ENCODE measurements at places on chromosomes 5 and 9.

DNA sequence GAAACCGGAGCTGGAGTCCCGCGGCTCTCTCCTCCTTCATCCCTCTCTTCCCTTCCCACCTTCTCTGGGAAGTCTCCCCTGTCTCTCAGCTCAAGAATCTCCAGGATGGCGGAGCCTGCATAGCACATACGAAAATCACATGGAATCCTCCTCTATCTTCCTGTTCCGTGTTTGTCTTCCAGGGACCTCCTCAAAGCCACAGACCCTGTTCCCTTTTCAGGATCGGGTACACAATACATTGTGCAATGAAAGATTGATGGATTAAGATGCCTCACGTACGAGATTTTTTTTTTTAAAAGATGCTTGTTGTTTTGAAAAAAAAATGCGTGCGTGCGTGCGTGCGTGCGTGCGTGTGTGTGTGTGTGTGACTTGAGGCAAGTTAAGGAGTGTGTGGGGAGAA lies 46.6 kb upstream of the OLFM1 start:
- no peak for DNase-seq

GRCh38 chr9:89862316-89862715 lies 257.5 kb downstream of the GADD45G start:
- no peak for DNase-seq

- no peak for DNase-seq
Observed at GRCh38 chr5:72256536-72256935, 63.5 kb downstream of the MRPS27 start.

DNA sequence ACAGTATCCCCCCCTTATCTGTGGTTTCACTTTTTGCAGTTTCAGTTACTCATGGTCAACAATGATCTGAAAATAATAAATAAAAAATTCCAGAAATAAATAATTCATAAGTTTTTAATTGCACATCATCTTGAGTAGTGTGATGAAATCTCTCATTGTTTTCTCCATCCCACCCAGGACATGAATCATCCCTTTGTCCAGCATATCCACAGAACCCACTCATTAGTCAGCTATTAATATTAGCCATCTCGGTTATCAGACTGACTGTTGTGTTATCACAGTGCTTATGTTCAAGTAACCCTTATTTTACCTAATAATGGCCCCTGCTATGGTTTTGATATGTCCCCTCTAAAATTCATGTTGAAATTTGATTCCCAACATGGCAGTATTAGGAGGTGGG lies 40.7 kb downstream of the FAM114A2 start:
- DNase-seq, result no peak

DNA sequence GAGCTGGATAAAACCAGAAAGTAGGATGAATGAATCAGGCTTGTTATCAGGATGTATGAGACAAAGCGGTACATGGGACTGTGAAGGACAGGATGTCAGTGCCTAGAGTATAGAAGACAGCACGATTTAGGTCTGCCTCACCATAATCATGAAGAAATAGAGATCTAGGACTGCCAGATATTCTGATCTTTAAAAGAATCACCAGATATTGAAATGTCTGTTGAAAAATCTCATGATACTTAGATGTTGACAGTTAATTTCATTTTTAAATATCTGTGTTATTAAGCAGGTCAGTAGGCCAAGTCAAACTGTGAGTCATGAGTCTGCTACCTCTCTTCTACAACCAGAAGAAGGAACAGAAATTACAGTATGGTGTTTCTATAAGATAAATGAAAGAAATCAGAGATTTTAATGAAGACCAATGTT lies 65.0 kb downstream of the ST8SIA4 start:
- no peak for DNase-seq

GRCh38 chr5:57113481-57113880 lies 60.4 kb upstream of the GPBP1 start:
- no peak for DNase-seq

DNA sequence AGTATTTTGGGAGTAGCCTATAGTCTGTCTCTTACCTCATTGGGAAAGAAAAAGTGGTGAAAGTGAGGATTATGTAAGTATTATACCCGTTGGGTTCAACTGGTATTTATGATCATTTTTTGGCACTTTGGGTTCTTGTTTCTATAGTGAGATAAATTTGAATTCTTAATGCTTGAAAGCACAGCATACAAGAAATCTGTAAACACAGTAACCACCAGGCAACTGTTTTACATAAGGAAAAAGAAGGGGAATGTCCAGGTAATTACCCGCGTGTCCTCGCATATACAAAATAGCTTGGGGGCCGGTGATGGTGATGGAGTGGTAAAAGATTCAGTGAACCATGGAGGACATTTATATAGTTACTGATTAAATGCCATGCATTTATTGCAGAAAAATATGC lies 60.5 kb downstream of the BASP1 start:
- DNase-seq, result no peak

GRCh38 chr5:142013734-142014521 lies 1.1 kb upstream of the GNPDA1 start:
- DNase-seq, result no peak

DNA sequence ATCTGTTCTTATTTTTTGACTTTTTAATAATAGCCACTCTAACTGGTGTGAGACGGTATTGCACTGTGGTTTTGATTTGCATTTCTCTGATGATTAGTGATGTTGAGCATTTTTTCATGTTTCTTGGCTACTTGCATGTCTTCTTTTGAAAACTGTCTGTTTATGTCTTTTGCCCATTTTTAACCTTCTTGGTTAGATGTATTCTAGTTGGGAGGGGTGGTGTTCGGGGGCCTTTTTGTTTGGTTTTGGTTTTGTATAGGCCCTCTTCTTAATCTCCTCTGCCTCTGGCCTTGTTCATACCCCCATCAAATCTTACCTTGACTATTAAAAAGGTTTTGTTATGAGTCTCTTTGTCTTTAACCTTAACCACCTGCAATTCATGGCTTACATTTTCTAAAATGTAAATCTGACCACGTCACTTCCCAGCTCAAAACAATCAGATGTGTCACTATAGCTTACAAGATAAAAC lies 107.8 kb upstream of the NR4A3 start:
- DNase-seq, result no peak

DNA sequence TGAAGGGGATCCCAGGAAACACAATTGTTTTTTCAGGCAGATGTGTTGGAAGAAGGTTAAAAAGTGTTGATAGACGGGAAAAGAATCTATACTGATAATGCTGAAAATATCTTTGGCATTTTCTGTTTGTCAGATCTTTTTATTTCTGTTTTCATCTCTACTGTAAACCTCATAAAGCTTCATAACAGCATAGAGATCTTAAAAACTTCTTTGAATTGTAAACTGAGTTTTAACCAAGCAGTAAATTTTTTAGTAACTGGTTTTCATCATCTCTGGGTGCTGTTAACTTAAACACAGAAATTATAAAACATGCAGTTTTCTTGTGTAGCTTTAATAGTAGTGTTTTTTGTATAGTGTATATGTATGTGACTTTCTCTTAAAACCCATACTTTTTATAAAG lies 227.0 kb downstream of the WDR70 start:
- DNase-seq, result no peak

- no peak for DNase-seq
Observed at GRCh38 chr5:141662028-141662427, 10.8 kb upstream of the FCHSD1 start.

GRCh38 chr5:81241001-81241400 lies 7.9 kb downstream of the CKMT2 start:
- no peak for DNase-seq

DNA sequence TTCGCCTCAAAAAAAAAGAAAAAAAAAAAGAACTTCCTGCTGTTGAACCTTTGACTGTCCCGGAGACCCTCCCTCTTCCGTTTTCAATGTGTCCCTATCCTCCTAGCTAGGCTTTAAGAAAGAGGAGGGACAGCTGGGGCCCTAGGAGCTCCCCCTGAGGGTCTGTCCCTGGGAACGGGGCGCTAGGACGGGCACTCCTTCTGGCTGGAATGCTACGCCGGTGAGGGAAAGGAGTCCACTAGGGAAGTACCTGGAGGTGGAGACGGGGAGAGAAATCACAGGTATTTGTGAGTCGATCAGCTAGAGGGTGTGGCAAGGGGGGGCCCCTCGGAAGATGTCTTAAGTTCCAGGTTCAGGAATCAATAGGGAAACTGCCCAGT lies 4.6 kb downstream of the SIT1 start:
- peak; percentile 92 for DNase-seq

DNA sequence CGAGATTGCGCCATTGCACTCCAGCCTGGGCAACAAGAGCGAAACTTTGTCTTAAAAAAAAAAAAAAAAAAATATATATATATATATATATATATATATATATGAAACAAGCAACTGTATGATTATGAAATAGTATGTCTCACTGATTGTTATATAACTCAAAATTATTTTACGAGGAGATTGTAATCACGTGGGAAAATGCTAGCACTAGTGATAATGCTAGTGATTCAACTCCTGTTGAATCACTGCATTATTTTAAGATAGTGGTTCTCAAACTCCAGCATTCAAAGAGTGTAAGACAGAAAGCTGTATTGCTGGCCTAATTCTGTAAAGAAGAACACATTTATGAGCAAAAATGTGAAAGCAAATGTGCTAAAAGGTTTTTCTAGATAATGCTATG lies 12.4 kb upstream of the PTPN3 start:
- peak; percentile 37 for DNase-seq

- DNase-seq, result no peak
Observed at GRCh38 chr9:18795947-18796671, 236.9 kb downstream of the SAXO1 start.

GRCh38 chr5:139481122-139481533 lies 1.4 kb downstream of the STING1 start:
- DNase-seq, result no peak

DNA sequence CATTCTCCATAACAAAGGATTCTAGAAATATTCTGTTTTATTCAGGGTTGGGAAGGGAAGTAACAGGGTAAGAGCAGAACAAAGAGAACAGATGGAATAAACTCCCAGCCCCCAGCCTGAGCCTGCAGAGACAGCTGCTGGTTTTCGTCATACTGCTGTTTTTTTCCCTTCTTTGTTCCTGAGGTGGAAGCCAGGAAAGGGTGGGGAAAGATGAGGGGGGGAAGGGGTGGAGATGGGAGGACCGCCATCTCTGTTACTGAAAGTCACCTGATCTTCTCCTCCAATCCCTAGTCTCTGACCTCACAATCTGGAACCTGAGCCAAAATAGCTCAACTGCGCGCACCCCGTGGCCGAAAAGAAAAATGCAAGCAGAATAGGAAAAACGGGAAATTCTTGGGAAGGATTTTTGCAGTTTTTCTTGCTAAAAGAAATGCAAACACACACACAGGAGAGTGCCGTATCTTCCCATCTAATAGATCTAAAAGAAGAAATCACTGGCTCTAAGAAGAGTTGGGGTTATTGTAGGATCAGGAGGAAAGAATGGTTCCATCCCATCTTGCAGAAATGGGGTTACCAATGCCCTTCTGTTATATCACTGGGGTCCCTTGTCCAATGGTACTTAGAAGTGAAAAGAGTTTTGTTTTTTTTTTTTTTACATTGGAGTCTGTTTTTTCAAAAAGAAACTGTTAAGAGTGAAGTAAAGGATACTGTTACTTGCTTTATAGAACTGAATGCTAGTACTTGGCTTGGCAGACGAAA lies 57.9 kb downstream of the DIAPH1 start:
- DNase-seq, result peak; percentile 96

Measured in RWPE1 (cell line).